ENCODE measurements at places on chromosomes 13 and 19.

- no peak for DNase-seq
Observed at GRCh38 chr19:1259876-1260748, 9.0 kb upstream of the CIRBP start.

GRCh38 chr13:28012896-28013295 is 24.4 kb upstream of the URAD start:
- DNase-seq = no peak

GRCh38 chr13:93172109-93172508 is 54.5 kb upstream of the GPC6 start:
- DNase-seq = no peak

DNA sequence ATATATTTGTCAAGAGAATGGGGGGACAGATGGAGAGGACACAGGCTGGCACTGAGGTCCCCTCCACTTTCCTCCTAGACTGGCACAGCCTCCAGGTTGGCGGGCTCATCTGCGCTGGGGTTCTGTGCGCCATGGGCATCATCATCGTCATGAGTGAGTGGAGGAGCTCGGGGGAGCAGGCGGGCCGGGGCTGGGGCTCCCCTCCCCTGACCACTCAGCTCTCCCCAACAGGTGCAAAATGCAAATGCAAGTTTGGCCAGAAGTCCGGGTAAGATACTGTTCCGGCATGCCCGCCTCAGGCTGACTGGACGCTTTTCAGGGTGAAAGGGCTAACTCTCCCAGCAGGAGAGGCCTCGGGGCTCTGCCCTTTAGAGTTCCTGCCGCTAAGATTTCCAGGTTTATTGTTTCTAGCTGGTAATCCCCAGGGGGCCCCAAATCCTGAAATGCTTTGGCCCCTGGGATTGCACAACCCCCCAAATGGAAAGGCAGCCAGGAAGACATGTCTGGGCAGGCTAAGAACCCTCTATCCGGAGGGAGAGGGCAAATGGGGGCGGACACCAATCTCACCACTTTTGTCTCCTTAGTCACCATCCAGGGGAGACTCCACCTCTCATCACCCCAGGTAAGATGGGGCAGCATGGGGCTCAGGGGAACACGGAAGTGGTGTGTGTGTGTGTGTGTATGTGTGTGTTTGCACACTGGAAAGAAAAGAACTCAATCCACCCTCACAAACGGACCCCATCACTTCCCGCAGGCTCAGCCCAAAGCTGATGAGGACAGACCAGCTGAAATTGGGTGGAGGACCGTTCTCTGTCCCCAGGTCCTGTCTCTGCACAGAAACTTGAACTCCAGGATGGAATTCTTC is 7.3 kb downstream of the FXYD3 start:
- no peak for DNase-seq

DNA sequence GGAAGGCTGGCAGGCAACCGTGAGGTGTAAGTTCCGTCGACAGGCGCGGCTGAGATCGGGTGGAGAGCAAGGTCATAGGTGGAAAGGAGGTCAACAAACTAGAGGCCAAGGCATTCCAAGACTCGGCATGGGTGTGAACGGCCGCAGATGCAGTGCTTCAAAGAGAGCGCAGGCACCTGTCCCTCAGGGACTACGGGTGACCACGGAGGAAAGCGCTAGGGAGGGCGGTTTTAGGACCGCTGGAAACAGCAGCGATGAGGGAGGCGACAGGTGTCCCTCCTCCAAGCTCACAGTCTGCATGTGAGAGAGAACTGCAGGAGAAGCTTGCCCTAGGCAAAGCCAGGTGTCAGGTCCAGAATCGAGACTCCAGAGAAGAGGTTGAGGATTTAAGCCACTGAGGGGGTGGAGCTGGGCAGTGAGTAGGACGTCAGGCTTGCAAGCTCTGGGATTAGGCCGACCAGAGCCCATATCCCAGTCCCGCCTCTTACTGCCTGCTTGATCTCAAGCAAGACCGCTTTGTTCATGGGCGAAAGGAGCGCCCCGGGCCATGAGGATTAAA is 1.6 kb upstream of the MLNR start:
- DNase-seq = no peak

GRCh38 chr19:1862068-1862423 is 1.3 kb downstream of the KLF16 start:
- DNase-seq = no peak

- DNase-seq = no peak
Observed at GRCh38 chr13:43411211-43411610, 375.6 kb downstream of the ENOX1 start.

GRCh38 chr13:29683041-29683440 is 87.6 kb upstream of the SLC7A1 start:
- no peak for DNase-seq

Data from NCI-H1105 treated with DMSO at 0.1 percent for 48 hours (cell line).